ENCODE measurements at places on chromosomes 12 and 14.
A peak's percentile ranks its signal among the peaks of the same experiment; 100 is the strongest.

DNA sequence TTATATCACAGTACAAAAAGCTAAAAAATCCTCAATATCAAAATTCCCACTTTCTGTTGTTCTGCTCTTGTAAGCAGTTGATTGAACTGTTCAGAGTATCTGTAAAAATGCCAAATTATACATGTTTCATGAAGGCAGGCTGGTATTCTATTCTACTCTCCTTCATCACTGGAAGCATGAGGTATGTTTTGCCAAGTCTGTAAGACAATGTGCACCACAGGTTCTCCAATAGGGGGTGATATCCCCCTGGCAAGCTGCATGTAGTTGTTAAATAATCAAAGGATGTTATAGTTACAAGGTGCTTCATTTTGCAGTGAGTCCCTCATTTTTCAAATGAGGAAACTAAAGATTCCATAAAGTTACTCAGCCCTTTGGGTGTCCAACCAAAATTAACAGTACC, 15.1 kb upstream of the NEK9 start:
- peak; percentile 26 for DNase-seq

GRCh38 chr14:64929014-64929359, 13.6 kb downstream of the GPX2 start:
- peak; percentile 18 for DNase-seq

GRCh38 chr12:43789941-43790340, 16.2 kb downstream of the TWF1 start:
- DNase-seq: no peak

DNA sequence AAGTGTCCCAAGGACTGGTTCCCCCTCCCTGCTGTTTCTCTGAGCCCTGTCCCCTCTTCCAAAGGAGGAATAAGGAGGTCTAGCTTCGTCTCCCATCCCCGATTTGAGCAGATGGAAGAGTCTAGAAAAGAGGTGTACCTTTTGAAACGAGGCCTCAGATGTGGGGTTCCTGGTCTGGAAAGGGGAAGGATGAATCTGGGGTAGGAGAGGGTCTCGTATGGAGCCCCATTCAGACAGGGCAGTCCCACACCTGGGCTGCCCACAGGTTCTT, 13.3 kb downstream of the MEG3 start:
- no peak for DNase-seq

GRCh38 chr12:62785941-62786559, 148.9 kb downstream of the PPM1H start:
- DNase-seq: no peak

GRCh38 chr14:53126731-53127130, 26.4 kb downstream of the DDHD1 start:
- DNase-seq: no peak

DNA sequence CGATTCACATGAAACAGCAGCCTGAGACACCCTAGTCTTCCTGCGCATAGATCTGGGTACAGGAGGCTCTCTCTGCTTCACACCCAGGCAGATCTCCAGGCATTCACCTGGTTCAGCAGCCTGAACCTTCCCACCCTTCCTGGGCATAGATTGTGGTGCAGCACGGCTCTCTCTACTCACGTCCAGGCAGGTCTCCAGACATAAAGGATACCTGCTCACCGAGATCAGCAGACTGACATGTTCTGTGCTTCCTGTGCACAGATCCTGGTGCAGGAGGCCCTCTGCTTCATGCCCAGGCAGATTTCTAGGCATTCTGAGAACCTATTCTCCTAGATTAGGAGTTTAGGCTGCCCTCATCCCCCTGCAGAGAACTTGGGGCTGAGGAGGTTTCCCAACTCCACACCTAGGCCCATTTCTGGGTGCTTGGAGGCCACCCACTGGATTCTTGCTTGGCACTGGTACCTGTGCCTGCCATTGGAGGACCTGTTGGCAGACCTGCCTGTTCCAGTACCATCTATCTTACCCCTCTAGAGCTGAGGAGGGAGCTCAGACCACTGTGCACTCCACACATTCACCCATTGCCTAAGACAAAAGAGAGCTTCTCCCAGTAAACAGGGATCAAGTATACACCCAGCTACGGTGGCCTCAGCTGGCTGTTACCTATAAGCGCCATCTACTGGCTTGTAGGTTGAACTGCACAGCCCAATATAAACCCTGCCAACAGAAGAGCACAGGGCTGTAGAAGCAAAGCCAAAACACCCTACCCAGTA, 28.0 kb upstream of the GARIN6 start:
- peak; percentile 55 for DNase-seq

DNA sequence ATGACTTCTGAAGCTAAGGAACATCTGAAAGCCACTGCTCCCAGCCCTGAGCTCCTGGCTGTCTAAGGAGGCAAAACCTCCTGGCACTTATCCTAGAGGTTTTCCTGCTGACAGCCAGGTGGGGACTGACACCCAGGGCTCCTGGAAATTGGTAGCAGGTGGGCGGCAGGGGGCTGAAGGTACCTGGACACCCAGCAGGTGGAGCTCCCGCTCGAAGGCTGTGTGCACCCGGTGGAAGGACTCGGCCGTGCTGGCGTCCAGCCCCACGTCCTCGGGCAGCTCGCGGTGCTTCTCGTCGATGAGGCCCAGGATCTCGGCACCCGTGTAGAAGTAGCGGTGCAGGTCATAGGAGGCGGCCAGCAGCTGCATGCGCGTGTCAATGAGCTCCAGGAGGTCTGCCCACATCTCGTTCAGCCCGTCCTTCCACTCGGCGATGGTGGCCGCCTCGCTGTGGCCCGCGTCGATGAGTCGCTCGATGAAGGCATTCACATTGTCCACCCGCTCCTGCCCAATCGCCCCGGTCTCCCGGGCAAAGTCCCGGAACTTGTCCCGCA, 68.2 kb downstream of the PLEKHG3 start:
- peak; percentile 67 for DNase-seq

DNA sequence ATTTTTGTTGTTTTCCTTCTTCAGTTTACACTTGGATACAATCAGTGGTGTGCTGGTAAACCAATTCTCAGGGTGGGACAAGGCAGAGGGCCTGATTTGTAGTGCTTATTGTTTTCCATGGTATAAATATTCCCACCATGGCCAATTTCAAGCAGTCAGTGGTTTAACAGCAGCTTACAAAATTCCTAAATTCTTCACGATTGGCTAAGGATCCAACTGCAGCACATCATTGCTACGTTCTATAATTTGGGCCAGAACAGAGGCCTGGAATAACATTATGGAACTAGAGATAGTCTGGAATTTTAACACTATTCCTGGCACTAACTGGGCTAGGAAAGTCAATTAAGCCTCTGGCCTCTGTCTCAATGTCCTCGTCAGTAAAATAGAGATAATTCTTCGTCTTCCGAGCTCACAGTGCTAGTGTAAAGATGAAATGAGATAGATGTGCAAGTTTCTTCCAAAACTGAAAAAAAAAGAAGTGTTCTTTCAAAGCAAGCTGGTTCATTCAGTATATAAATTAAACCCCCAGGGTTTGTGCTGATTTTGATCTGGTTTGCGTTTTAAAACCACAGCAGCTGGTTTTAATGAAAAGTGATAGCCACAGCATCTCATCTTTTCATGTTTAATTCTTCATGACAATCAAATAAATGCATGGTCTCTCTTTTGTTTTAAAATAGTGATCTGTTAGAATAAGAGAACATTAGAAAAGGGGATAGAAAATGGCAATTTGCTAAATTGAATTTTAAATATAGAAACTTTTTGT, 104.1 kb downstream of the EPS8 start:
- no peak for DNase-seq

- DNase-seq: peak; percentile 37
Observed at GRCh38 chr12:3600039-3600720, 109.2 kb downstream of the PRMT8 start.

- no peak for DNase-seq
Observed at GRCh38 chr12:93245543-93245942, 132.2 kb upstream of the NUDT4 start.

GRCh38 chr12:14948672-14949071, 10.3 kb upstream of the ERP27 start:
- DNase-seq: no peak

GRCh38 chr14:90728951-90729350, 87.3 kb downstream of the TTC7B start:
- DNase-seq: no peak

DNA sequence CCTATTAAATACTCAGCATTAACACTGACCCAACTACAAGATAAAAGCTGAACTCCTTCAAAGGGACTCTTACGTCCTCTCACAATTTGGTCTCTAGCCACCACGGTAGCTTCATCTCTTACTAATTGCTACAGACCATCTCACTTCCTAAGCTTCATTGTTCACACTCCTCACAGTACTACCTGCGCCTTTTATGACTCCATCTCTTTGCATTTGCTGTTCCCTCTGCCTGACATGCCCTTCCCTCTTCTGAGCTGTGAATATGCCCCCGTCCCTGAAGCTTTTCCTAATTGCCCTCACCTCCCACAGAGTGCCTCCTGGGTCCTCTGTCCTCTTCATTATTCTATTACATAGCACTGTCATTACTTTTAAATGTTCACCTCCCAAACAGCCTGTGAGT, 2.5 kb downstream of the EEA1 start:
- DNase-seq: no peak

GRCh38 chr14:55532645-55533344, 47.2 kb upstream of the KTN1 start:
- DNase-seq: peak; percentile 81

GRCh38 chr12:78343657-78344056, 513.0 kb downstream of the NAV3 start:
- no peak for DNase-seq

DNA sequence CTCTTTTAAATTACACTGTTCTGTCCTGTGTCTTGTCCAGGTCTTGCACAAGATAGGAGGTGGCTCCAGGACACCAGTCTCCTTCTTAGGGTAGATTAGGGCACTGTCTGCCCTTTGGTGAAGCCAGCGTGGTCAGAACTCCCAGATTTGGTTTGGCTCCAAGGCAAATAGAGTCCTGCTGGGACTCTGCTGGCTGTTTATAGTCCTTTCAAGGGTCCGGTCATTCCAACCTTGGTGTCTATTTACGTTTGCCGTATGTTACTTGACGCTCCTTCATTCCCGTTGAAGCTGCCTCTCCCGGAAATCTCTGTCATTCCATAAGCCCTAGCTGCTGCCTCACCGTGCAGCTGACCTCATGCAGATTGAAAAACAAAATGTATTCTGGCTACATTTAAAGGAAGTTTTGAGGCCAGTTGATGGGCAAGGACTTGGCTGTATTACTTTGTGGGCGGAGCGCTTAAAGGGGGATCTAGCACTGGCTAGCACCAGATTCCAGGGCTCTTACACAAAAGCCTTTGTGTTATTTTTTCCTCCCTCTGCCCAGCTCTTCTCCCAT, 180.6 kb downstream of the AKAP6 start:
- DNase-seq: no peak

GRCh38 chr12:46459861-46460545, 87.4 kb upstream of the SLC38A2 start:
- DNase-seq: no peak

DNA sequence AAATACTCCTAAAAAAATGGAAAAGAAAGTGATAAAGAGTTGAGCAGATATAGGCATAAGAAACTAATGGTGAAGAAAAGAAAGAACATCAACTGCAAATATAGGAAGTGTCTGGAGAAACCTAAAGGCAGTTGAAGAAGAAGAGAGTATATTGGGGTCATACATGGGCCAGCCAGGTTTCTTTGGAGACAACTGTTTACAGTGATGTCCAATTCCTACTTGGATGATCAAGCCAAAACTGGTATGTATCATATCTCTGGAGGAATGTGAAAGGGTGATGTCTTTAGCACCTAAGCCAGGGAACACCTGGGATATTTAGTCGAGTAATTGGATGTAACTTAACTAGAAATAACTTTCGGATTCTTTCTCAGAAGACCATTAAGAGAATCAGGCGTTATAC, 129.3 kb upstream of the FLRT2 start:
- no peak for DNase-seq

GRCh38 chr12:131242741-131243496, 289.2 kb downstream of the ADGRD1 start:
- peak; percentile 71 for DNase-seq

GRCh38 chr12:102571889-102572288, 91.5 kb upstream of the IGF1 start:
- DNase-seq: no peak

GRCh38 chr14:21068521-21069387, 1.4 kb upstream of the ARHGEF40 start:
- DNase-seq: peak; percentile 70

GRCh38 chr14:57560681-57561080, 67.0 kb upstream of the CCDC198 start:
- no peak for DNase-seq

DNA sequence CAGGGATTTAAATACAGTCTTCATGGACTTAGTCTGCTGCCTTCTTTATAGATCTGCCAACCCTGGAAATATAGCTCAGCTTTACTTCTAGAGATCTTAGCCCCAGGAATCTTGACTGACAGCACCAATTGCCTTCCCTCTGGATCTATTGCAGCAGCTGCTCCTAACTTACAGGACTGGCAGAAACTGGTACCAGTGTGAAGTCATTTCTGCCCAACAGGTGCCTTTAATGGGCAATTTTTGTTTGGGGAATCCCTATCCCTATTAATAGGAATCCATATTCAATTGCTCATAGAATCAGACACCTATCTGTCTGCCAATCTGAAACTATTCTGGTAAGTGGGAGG, 27.2 kb downstream of the SPX start:
- peak; percentile 26 for DNase-seq

DNA sequence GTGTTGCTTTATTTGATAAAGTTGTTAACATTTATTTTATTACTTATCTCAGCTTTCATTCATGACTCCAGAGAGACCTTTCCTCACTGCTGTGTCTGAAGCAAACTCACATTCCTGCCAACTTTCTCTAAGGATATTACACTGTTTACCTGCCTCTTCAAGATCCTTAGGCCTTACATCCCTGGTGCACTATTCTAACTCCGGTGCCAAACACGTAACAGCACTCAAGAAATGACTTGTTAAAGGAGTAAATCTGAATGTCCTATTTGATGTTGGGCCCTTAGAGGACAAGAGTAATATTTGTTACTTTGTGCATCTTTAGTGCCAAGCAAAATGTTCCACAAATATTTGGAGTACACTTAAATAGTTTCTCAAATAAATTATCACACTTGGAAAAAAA, 324.1 kb upstream of the FLRT2 start:
- no peak for DNase-seq

GRCh38 chr14:101069666-101070362, 166.3 kb upstream of the RTL1 start:
- no peak for DNase-seq

- no peak for DNase-seq
Observed at GRCh38 chr14:54169254-54169924, 212.8 kb upstream of the BMP4 start.

DNA sequence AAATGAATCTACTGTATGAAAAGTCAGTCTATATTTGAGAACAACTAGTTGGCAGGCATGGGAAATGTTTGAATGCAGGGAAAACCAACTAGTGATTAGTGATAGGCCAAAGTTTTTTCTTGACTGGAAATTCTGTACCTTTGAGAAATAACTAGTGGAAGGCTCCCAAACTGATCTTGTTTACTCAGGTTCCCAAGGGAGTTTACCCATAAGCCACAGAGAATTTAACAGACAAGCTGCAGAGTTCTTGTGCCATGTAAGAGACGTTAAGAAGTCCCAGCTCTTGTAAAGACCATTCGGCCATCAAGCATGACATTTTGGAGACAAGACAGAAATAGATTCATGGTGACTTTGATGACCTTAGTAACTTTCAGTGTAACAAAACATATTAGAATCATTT, 1882.8 kb upstream of the SEL1L start:
- DNase-seq: no peak

All from WERI-Rb-1 (cell line).